ENCODE measurements at places on chromosomes 12 and 14.
A peak's percentile ranks its signal among the peaks of the same experiment; 100 is the strongest.

DNA sequence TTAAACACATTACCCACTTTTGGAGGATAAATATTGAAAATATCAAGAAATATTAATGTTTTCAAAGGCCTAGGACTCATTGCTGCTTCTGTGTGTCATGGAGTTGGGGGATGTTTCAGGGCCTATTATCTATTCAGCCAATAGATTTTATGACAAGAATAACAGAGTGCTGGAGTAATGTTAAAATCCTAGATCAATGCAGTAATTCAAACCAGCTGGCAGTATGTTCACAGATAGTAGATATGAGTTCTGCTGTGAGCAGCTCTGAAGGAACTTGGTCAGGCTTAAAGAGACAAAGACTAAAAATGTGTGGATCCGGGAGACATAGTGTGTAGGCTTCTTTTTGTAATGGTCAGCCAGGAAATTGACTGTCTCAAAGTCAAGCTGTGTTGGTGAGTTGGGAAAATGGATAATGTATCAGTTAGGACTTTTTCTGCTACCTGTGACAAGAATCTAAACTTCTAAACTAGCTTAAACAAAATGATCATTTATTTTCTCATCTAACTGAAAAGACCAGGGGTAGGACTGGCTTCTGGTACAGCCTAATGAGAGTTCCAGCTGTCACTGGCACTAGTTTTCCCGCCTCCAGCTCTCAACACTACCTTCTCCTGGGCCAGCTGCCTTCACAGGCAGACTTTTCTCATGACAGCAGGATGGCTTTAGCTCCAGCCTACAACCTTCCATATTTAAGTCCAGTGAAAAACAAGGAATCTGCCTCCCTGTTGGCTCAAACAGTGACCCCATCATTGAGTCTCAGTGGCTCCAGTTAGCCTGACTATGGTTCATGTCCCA is 16.3 kb upstream of the POLR3B start:
- no peak for DNase-seq

DNA sequence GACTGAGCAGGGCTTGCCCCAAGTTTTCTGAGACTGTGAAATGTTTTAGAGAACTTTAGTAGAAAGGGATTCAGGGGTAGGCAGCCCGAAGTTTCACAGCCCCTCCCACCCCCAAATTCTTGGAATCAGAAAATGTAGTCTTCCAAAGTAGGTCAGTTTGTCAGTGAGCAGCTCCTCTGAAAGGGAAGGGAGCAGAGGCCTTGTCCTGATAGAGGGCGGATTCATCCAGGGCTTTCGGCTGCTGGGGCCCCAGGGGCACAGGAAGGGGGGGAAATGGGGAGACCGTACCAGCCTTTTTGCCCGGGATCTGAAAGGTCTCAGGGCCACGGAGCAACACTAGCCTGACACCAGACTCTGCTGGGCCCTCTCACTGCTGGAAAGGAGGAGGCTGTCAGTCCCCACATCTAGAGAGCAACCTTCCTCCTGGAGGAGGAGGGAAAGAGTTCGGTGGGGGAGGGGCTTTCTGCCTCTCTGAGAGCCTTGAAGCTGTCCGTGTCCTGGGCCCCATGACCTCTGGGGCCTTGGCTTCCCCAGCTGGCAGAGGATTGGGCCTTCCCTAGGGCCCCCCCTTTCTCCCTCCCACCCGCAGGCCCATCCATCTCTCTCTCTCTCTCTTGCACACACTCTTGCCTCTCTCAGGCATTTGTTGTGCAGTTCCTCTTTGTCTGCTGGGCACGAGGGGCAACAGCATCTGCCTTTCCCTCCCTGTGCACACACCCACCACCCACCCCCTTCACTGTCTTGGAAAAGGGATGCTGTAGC is at the start of gene IKZF4:
Gene IKZF4, plus strand, starts transcription at position 621 of the 762 bp plus-strand sequence. CDS start 451 bp downstream, outside the sequence.
- no peak for DNase-seq

DNA sequence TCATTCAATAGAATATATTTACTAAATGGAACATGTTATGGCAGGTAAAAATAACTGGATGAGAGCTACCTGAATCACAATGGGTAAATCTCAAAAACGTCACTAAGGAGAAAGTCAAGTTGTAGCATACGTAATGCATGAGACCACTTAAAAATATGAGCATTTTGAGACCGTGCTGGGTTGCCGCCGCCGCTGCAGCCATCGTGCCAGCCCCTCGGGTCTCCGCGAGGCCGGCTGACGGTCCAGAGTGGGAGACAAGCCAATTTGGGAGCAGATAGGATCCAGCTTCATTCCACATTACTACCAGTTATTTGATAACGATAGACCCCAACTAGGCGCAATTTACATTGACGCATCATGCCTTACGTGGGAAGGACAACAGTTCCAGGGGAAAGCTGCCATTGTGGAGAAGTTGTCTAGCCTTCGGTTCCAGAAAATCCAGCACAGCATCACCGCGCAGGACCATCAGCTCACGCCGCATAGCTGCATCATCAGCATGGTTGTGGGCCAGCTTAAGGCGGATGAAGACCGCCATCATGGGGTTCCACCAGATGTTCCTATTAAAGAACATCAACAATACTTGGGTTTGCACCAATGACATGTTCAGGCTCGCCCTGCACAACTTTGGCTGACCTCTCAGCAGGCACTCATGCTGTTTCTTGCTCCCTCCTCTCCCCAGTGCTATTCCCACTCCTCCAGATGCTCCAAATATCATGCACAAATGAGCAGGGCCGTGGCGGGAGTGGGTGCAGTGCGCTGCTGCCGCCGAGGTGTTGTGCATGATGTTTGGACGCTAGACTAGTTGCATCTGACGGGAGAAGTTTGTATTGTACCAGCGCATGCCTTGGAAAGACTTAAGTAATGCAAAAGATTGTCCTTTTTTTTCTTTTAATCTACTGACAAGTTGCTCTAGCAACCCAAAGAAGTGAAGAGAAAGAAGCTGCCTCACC is 6.3 kb upstream of the BRMS1L start:
- no peak for DNase-seq

- peak; percentile 9 for DNase-seq
Measured at GRCh38 chr12:45050751-45051571, at the start of gene DBX2. Gene DBX2 (minus strand): TSS chr12:45051099. CDS start chr12:45050927, 172 bp downstream.

- no peak for DNase-seq
Measured at GRCh38 chr12:91094032-91094662, 17.1 kb downstream of the LUM start.

DNA sequence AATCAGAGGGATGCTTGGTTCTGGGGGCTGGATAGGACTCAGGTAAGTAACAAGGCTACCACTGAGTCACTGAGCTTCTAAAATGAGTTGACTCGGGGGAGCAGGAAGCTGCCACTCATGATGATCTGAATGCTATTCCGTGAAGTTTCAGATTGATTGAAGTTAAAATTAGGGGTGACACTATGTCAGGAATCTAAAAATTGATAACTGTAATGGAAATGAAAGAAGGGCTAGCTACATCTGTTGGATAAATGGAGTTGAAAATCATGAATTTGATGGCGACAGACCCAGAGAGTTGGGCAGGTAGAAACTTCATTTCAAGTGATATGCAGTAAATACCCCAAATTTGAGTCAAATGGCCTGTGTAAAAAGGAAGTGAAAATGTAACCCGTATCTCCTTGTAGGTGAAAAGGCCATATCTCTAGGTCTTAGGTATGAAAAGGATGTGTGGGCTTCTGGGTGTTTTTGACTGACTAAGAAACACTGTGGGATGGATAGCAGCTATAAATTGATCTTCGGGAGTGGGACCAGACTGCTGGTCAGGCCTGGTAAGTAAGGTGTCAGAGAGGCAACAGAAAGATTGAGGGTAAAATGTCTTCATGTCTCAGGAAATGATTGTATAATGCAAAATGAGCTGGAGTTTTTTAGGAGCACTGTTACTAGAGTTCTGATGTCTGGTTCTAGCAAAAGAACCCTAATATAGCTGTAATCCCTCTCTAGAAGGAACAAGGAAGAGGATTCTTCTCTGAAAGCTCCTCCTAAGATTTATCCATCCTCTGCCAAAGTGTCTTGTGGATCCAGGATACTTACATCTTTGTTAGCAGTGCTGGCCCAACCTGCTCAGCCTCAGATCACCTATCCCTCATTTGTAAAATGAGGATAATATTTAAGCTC is 57.3 kb downstream of the DAD1 start:
- peak; percentile 79 for DNase-seq

DNA sequence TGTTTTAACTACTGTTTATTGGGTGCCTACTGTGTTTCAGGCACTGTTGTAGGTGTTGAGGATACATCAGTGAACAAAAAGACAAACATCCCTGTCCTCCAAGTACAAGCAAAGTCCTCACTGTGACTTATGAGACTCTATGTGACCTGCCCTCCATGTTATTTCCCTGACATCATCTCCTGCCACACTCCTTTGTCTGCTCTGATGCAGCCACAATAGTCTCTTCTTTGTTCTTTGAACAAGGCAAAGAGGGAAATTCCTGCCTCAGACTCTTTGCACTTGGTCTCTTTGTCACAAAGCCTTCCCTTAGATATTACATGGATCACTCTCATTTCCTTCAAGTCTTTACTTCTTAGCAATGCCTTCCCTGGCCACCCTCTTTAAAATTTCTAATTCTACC is 240.1 kb upstream of the SRRM4 start:
- no peak for DNase-seq

DNA sequence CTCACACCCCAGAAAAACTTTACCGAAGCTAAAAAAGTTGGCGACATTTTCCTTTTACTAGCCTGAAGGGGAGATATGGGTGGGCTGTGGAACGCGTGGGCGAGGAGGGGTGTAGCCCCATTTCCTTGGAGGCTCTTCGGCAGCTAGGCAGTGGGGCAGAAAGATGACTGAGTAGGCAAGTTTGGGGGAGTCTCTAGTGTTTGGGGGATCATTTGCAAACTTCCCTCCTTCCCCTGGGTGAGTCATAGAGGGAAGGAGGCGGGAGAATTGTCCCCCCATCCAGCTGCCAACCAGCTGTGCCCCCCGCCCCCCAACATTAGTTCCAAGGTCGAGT is 2.3 kb downstream of the GLI1 start:
- no peak for DNase-seq

- no peak for DNase-seq
Measured at GRCh38 chr12:128402486-128403243, 135.7 kb downstream of the TMEM132C start.

- no peak for DNase-seq
Measured at GRCh38 chr14:97264516-97265230, 467.5 kb downstream of the VRK1 start.

DNA sequence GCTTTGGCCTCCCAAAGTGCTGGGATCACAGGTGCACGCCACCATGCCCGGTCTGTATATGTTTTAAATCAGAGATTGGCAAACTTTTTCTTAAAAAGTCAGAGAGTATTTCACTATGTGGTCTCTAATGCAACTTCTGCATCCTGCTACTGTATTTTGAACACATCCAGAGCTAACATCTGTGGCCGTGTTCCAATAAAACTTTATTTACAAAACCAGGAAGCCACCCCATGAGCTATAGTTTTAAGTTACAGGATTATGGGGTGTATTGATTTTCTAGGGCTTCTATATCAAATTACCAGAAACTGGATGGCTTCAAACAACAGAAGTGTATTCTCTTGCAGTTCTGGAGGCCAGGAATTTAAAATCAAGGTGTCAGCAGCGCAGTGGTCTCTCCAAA is 5.3 kb upstream of the RBM19 start:
- DNase-seq = no peak

- no peak for DNase-seq
Measured at GRCh38 chr12:68972595-68972994, 39.6 kb upstream of the CPM start.

DNA sequence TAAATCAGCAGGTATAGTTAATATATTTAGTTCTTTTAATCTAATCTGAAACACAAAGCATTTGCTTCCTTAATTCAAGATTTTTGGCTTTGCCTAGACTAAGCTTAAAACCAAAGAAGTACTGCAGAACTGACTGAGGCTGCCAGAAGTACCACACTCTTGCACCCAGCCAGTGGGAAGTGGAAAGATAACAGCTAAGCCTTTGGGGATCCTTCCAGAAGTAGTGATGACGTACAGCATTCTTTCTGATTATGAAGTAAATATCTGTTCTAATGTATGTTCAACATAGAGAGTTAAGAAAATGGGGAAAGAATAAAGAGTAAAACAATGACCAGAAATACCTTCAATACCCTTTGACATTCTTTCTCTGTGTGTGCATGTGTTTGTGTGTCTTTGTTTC is 19.3 kb downstream of the NTF3 start:
- no peak for DNase-seq

DNA sequence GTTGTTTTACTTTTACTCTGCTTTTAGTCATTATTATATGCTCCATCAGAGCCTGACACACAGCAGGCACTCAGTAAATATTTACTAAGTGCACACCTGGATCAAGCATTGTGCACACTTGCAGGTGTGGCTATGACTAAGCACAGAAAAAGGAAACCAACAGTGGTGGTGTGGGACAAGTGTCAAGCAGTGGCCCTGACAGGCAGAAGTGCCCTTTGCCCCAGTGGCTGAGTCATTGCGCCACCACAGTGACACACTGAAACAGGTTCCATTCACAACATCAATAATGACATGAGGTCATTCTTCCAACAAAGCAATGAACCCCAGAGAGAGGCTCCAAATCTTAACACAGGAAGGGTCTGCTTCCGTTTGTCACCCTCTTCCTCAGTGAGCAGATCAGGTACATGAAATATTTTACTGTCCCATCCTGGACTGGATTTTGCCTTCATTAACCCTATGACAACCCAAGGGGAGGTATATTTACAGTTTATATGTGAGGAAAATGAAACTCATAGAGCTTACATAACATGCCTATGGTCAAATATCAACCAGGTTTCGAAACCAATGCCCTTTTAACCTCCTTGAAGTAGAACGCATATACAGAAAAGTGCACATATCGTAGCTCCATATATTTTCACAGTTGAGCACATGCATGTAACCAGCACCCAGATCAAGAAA is 82.6 kb upstream of the GTF2A1 start:
- peak; percentile 46 for DNase-seq

- DNase-seq = peak; percentile 43
Measured at GRCh38 chr14:63853831-63854293, 1.1 kb downstream of the SYNE2 start.

DNA sequence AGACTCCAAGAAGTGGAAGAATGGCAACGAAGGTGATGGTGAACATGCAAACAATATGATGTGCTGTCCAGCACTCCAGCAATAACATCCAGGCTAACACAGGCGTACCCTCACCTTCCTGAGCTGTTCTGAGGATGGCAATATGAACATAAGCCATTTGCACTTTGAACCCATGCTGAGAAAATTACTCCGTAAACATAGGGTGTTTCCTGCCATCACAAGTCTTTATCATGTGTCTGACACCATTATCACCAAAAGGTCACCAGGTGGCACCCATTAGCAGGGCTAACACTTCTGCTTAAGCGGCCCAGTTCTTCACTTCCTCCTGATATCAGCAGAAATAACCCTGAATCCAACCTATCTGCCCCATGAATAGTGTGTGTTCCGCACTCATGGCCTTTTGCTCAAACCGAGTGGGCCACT is 482.8 kb downstream of the MED13L start:
- DNase-seq = no peak

All from GM06990 (cell line).